ENCODE measurements at places on chromosomes 11 and 22.

DNA sequence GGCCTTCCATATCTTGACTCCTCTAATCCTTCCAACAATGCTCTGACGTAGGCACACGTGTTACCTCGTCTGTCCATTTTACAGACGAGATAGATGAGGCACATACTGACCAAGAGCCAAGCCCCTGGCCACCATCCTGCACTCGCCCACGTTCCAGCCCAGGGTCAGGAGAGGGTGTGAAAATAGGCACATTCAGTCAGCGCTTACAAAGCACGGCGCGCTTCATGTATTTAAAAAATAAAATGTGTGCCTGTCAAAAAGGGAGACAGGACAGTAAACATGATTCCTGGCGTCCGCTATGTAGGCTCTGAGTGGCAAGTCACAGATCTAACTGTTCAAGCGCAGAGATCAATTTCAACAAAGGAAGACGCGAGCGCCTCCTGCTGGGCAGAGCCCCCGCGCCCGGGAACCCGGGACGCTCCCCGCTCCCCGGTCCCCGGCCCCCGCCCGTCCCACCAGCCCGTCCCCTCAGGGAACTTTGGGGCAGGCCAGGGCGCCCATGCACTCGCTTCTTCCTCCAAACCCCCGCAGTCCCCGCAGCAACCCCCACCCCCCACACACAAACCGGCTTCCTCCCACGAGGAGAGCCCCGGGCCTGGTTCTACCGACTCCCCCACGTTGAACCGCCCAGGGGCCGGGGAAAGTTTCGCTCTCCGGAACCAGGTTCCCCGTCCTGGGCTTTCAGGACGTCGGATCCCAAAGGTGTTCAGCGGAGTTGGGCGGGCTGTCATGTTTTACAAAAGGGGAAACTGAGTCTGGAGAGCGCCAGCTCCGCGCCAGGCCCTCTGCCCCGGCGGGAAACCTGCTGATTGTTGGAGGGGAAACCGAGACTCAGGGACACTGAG lies 10.4 kb upstream of the C1QTNF6 start:
- peak; percentile 84 for DNase-seq

GRCh38 chr11:47659276-47659675 lies 16.9 kb upstream of the MTCH2 start:
- no peak for DNase-seq

DNA sequence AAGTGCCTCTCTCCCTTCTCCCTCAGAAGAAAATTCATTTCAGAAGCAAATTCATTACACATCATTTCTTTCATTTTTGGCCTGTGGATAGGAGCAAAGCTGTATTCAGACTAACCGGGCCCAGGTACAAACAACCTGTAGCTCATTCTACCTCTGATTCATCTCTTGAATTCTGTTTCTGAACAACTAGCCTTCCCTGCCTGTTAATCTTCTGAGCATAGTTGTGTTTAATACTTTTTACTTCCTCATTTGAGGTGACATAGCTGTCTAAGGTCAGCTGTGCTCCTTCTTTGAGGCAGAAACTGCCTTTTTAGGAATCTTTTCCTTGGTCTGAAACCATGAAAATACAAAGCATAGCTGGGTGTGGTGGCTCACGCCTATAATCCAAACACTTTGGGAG lies 12.6 kb upstream of the IL18BP start:
- no peak for DNase-seq

DNA sequence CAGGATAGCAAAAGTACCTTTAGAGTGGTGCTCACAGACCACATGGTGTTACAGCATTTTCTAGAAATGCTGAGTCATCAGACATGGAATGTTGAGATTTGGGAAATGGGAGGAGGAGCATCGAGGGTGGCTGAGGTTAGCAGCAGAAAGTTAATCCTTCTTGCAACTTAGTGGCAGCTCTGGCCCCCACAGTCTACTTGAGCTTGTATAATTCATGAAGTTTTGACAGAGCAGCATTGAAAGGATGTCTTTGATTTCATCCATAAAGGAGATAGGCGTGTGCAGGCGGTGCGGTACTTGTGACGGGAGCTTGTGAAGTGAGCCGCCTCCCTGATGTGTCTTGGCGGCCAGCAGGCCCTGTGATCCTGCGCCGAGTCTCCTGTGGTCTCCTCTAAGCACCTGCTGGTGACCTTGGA lies 330.5 kb downstream of the TBC1D22A start:
- DNase-seq, result peak; percentile 6

- DNase-seq, result peak; percentile 37
These were observed 950.9 kb upstream of the CHORDC1 start for GRCh38 chr11:91173701-91174100.

DNA sequence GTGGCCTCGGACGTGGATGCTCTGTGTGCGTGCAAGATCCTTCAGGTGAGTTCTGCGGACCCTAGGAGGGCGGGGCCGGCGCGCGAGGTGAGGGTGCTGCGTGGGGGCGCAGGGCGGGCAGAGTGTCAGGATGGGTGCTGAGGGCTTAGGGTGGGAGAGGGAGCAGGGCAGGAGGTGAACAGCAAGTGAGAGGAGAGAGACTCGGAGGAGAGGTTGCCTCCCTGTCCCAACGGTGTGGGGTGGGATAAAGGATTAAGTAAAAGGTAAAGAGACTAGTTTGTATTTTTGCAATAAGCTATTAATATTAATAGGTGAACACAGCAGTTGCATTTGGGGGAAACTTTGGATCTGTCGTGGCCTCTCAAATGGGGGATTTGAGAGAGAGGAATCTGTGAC lies 451 bp downstream of the CDC45 start:
- DNase-seq, result no peak
